Osteoblast (primary cell): ENCODE measurements at places on chromosomes 3 and 15. TPM values are rescaled to one million over a fixed set of nuclear protein-coding genes. Genes with fewer than 3 reads are reported as not detected.

DNA sequence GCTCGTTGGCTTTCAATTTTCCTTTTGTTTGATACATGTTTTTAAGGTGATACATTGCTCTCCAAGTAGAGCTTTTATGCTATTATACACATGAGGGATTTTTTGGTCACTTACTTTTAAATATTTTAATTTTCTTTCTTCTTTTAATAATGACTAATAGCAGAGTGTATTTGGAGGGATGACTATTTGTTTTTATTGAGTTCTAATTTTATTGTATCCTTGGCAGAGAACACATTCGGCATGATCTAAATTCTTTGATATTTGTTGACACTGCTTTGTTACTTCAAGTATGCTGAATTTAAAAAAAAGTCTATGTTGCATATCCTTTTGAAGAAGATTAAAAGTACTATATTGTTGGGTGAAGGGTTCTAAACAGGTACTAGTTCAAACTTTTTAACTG is 149.9 kb upstream of the PDZRN3 start:
- no peaks in the 10 kb centered on the region for H3K36me3 ChIP-seq
- H3K4me1 ChIP-seq, result peaks cover 19% of the 10 kb centered on the region
- H3K27me3 ChIP-seq, result no peaks in the 10 kb centered on the region
- no peak overlapping the region for H3K4me3 ChIP-seq
- H3K27ac ChIP-seq, result no peak overlapping the region

- no peaks in the 10 kb centered on the region for H3K4me1 ChIP-seq
- H3K36me3 ChIP-seq, result no peaks in the 10 kb centered on the region
- no peak overlapping the region for H3K27ac ChIP-seq
- no peak for DNase-seq
- H3K4me3 ChIP-seq, result no peak overlapping the region
These were observed 12.6 kb downstream of the RAB6B start for GRCh38 chr3:133882986-133883586.

DNA sequence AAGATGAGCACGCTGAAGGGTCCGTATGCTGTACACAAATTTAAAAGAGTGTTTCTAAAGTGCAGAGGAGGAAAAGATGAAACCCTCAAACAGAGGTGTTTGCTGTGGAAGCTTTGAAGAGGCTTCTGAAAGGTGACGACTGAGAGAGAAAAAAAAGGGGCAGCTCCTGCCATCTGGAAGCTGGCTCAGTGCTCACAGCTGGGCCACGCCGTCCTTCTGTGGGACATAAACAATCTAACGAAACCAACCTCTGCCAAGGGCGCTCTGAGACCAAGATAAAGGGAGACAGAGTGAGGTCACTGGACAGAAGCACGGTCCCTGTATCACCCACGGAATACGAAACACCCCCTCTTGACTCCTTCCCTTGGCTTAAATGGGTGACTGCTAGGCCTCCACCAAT is 96.3 kb upstream of the SLC6A6 start:
- no peak for DNase-seq
- H3K27ac ChIP-seq, result no peak overlapping the region
- H3K4me3 ChIP-seq, result no peak overlapping the region
- H3K27me3 ChIP-seq, result peaks cover 9% of the 10 kb centered on the region
- H3K36me3 ChIP-seq, result no peaks in the 10 kb centered on the region
- H3K4me1 ChIP-seq, result no peaks in the 10 kb centered on the region

- H3K4me3 ChIP-seq, result no peak overlapping the region
- no peaks in the 10 kb centered on the region for H3K27me3 ChIP-seq
- peaks cover 6% of the 10 kb centered on the region for H3K4me1 ChIP-seq
- peaks cover 94% of the 10 kb centered on the region for H3K36me3 ChIP-seq
- DNase-seq, result no peak
These were observed 45.6 kb upstream of the LDHAL6B start for GRCh38 chr15:59160880-59161593.

DNA sequence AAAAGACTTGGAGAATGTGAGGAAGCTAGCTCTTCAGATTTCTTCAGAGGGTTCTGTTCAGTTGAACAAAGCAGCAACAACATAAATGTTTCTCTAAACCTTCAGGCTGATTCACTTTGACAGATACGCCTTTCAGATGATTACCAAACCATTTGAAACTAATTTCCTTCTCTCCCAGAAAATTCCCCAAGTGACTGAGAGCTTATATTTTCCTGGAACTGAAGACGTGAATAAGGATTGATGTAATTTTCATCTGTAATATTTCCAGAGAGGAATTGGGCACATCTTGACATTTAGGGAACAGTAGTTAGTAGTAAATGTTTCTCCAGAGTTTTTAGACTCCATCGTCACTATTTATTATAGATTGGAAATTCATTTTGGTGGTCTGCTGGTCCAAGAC is 108.6 kb upstream of the AADACL2 start:
- no peak for DNase-seq
- H3K36me3 ChIP-seq, result no peaks in the 10 kb centered on the region
- H3K4me3 ChIP-seq, result no peak overlapping the region
- H3K27me3 ChIP-seq, result no peaks in the 10 kb centered on the region

The AMIGO3 gene
- 0.29 and 1.8 TPM in 2 replicates for total RNA-seq

The BCHE gene
- not detected in 2 replicates for total RNA-seq
